Occipital lobe (tissue), 3 donors: ENCODE measurements at places on chromosomes 7 and 10. TPM values are rescaled to one million over a fixed set of nuclear protein-coding genes. Genes with fewer than 3 reads are reported as not detected.

Gene FAM25A
- not detected for total RNA-seq

Gene VWDE
- total RNA-seq, result 1.4 TPM

Gene ARHGAP22
- 2.2 TPM for total RNA-seq

Gene CFAP69
- 6.2 TPM for total RNA-seq

Gene SGCE
- 92.8 TPM for total RNA-seq

Gene CAMK2B
- total RNA-seq, result 96.1 TPM

Gene ADCY1
- total RNA-seq, result 226 TPM

Gene CD36
- 34.0 TPM for total RNA-seq

Gene BHLHA15
- 10.0 TPM for total RNA-seq

Gene SLC26A3
- total RNA-seq, result not detected

Gene OR2A1
- total RNA-seq, result not detected

Gene CADPS2
- 20.9 TPM for total RNA-seq

Gene OR2A5
- not detected for total RNA-seq

Gene PGAM2
- total RNA-seq, result 5.9 TPM

Gene LBX1
- not detected for total RNA-seq

Gene CLCN1
- under 0.01 TPM for total RNA-seq

Gene NPFFR1
- 0.31 TPM for total RNA-seq

Gene ZCWPW1
- total RNA-seq, result 4.2 TPM

Gene ZSCAN25
- 18.4 TPM for total RNA-seq

Gene LRMDA
- 0.62 TPM for total RNA-seq

Gene AKR1D1
- total RNA-seq, result not detected

Gene CACNA2D1
- 149 TPM for total RNA-seq

Gene ZNF487
- 9.7 TPM for total RNA-seq

Gene HIPK2
- total RNA-seq, result 12.0 TPM

Gene SSC4D
- 0.94 TPM for total RNA-seq

Gene TPK1
- total RNA-seq, result 5.6 TPM

Gene ANKRD1
- not detected for total RNA-seq

Gene CALHM2
- 3.1 TPM for total RNA-seq

Gene LGI1
- total RNA-seq, result 66.1 TPM

Gene GPR141
- total RNA-seq, result not detected

Gene PRLHR
- 4.1 TPM for total RNA-seq

Gene UNCX
- not detected for total RNA-seq

Gene SFMBT2
- 17.8 TPM for total RNA-seq

Gene CALHM3
- not detected for total RNA-seq

Gene SEMA3C
- 289 TPM for total RNA-seq

Gene C7orf57
- total RNA-seq, result 0.78 TPM

Gene CRPPA
- total RNA-seq, result 9.5 TPM

Gene DDC
- not detected for total RNA-seq

Gene EFCAB10
- total RNA-seq, result 3.3 TPM

Gene PON1
- not detected for total RNA-seq

Gene GIMAP5
- 3.7 TPM for total RNA-seq

Gene SPDYE2
- total RNA-seq, result not detected

Gene GIMAP2
- total RNA-seq, result 4.4 TPM

Gene IFIT1B
- 2.0 TPM for total RNA-seq
